ENCODE measurements at places on chromosomes 16 and 17.

- DNase-seq: no peak
Observed at GRCh38 chr16:87131061-87131995, 185.9 kb downstream of the C16orf95 start.

- DNase-seq: no peak
Observed at GRCh38 chr17:31452561-31453110, 61.2 kb downstream of the RAB11FIP4 start.

DNA sequence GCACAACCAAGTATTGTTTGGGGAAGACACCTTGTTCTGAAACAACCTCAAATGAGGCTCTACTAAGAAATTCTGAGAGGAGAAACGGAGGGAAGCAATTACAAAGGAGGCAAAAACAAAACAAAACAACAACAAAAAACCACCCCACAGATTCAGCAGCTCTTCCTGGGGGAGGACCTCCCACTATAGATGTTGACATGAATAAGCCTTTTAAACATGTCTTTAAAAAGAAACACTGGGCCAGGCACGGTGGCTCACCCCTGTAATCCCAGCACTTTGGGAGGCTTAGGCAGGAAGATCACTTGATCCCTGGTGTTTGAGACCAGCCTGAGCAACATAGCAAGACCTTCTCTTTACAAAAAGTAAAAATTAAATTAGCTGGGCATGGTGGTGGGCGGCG, 22.6 kb upstream of the JPH3 start:
- DNase-seq: no peak

GRCh38 chr16:20621406-20621805, 45.2 kb upstream of the ACSM2B start:
- no peak for DNase-seq

DNA sequence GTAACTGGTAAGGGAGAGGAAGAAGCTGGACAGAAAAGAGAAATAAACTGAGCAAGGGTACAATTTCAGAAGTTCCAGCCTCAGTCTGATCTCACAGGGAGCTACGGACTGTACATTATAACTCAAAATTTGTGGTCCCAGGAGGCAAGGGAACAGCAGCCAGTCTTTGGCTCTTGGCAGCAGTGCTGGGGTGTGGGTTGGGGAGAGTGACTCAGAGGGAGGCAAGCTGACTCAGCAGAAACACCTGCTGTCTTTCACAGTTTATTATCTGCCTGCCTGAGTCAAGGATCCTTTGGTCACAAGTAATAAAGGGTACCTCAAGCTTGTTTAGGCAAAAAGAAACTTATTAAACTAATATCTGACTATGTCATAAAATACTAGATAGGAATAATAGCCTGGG, 73.5 kb upstream of the KIF2B start:
- DNase-seq: no peak

Measured in stimulated activated CD4-positive, alpha-beta T cell treated with anti-CD3 and anti-CD28 coated beads, Interleukin-12 subunit alpha, Interleukin-12 subunit beta, amount 100 ng/mL, for 4 hours (primary cell).